ENCODE measurements at places on chromosomes 11 and 22.

GRCh38 chr22:48438800-48439559 lies 1388.7 kb downstream of the BRD1 start:
- DNase-seq = no peak

DNA sequence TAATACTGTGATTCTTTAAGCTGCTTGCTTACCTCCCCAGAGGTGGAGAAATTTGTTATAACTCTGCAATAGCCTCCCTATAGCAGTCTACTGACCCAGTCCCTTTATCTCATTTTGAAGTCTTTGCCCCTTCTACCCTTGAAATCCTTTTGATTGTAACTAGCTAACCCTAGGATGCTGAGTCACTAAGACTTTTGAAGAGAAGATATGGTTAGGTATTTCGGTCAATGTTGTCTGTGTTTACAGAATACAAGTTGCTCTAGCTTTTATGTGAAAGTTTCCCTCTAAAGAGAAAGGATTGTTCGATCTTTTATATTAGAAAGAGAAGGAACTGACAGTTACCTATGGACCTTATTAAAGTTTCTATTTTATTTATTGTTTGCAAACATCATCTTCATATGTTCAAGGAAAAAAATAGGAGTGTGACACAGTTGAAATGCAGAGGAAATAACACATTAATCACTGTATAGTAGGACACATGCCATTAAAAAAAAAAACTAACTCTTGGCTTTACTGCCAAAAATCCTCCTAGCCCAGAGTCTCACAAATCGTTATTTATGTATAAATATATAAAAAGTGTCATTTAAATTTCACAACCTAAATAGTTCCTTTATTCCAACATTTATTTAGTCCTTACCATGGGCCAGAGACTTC lies 3.1 kb downstream of the HYLS1 start:
- DNase-seq = no peak

DNA sequence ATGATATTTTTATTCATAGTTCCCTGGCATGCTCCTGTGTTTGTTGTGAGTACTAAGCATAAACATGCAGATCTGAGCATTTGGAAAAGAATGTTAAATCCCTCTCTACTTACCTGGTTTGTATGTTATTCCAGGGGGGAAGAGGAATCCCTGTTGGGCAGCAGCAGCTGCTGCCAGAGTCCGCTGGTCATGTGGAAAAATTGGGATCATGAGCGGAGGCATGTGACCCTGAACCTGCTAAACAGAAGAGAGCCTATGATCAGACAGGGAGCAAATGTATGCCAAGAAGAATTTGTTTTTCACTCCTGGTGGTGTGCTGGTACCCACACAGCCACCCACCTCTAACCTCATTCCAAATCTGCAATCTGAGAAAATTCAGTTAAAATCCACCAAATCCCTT lies 244.7 kb downstream of the SOX6 start:
- DNase-seq = no peak

DNA sequence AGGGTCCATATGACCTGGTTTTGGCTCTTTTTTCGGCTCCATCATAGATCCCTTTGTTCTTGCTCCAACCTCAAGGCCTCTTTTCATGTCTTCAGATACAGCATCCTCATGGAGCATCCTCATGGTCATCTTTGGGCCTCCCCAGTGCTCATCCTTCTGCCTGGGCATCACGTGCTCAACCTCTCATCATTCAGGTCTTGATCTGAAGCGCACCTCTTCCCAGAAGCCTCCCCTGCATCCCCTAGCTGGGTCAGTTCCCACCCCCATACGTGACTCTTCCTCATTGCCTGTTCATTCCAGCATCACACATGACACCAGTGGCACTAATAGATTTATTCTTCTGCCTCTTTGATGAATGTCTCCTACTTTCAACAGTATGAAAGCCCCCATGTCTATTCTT lies 192.2 kb downstream of the MIAT start:
- DNase-seq = no peak

DNA sequence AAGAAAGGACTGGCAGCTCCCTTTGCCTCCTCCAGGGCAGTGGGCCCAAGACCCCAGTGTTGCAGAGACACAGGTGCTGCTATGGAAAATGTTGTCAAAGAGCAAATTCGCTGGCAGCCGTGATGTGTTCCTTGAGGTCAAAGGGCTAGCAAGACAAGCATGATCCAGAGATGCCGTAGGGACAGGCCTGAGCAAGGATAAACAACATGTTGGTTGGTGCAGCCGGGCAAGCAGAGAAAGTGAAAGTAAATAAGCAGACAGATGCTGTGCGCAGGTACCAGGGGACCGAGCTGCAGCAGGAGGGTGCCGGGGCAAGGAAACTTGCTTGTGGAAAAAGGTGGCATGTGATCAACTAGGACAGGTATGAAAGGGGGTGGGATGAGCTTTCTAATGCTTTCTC lies 125.5 kb upstream of the NECTIN1 start:
- no peak for DNase-seq

- DNase-seq = no peak
These were observed 119.7 kb upstream of the CD82 start for GRCh38 chr11:44445500-44446365.

- DNase-seq = no peak
These were observed 570.1 kb downstream of the BRD1 start for GRCh38 chr22:49257551-49257961.

GRCh38 chr11:66421492-66422205 lies 814 bp downstream of the NPAS4 start:
- peak; percentile 89 for DNase-seq

- DNase-seq = no peak
These were observed 339.2 kb downstream of the TENM4 start for GRCh38 chr11:79101656-79102055.

DNA sequence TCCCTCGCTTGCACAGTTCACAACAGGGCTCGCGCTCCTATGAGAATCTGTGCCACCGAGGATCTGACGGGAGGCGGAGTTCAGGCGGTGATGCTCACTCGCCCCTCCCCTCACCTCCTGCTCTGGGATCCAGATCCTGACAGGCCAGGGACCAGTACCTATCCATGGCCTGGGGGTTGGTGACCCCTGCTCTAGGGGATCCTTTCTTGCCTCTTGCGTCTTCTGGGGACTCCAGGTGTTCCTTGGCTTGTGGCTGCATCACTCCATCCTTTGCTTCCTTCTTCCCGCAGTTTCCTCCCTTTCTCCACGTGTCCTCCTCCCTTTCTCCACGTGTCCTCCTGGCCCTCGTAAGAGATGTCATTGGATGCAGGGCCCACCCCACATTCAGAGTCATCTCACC lies 30.6 kb upstream of the KRTAP5-7 start:
- DNase-seq = no peak

DNA sequence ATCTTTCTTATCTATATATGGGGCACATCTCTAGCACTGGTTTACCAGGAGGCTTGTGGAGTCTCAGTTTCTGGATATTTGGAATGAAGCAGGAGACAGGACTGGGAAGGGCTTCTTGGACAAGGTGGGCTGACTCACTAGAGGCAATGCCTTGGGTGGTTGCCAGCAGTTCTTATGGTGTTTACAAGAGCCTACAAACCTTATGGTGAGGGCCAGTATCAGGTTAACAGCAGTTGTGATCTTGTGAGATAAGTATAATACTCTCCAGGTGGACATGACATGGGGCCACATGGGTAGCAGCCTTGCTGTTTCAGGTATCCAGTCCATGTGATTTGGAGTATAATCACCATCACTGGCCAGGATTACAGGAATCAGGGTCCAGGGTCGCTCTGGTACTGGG lies 10.2 kb downstream of the FUT4 start:
- peak; percentile 68 for DNase-seq

GRCh38 chr11:125164422-125165110 lies at the start of gene PKNOX2:
Gene PKNOX2, plus strand, starts transcription at chr11:125164751. Its CDS starts 186,555 bp downstream, at chr11:125351306.
- peak; percentile 59 for DNase-seq

DNA sequence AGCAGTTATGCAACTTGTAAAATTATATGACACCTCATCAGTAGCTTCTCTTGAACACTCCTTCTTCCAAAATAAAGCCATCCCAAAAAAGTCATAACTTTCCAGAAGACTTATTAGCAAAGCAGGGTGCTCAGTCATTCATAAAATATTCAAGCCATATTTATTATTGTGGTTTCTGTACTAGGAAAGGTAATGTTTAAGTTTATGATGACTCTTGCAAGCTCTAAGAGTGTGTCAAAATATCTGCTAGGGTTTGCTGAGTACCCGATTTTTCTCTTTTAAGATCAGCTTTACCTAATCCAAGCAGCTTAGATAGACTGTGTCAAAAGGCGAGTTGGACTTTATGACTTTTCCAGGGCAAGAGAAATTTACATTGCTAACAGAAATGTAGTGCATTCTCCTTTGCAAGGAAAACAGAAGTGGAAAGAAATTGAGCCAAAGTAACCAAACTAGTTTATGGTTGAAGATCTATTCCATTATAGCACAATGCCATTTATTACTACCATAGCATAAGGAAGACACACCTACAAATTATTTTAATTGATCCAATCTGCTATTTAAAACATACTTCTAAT lies 98.0 kb upstream of the SOX6 start:
- DNase-seq = peak; percentile 32

- peak; percentile 25 for DNase-seq
These were observed 59.6 kb downstream of the AASDHPPT start for GRCh38 chr11:106137061-106137460.

DNA sequence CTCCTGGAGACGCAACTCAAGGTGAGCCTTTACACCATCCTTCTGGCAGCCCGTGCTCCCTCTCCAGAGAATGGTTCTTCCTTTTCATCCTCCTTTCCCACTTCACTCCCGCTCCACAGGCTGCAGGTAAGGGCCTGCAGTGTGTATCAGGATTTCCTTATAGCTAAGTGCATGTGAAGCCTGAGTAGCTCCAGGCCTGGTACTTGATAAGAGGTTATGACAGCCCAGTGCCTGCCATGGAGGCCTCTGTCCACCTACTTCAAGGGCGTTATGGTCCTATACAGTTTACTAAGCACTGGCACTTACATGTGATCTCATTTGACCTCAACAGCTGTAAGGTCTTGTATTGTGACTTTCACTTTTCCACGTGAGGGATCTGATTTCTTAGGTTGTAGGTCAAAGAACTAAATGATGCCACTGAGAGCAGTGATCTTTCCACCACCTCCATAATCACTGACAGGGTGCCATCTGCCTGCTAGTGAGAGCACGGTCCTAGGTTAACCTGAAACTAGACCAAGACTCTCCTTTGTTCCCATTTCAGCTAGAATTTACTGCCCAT lies 18.1 kb downstream of the SSH3 start:
- DNase-seq = no peak

GRCh38 chr22:40251106-40251505 lies 73.4 kb downstream of the TNRC6B start:
- no peak for DNase-seq

- DNase-seq = no peak
These were observed 370.6 kb upstream of the CADM1 start for GRCh38 chr11:115874843-115875242.

DNA sequence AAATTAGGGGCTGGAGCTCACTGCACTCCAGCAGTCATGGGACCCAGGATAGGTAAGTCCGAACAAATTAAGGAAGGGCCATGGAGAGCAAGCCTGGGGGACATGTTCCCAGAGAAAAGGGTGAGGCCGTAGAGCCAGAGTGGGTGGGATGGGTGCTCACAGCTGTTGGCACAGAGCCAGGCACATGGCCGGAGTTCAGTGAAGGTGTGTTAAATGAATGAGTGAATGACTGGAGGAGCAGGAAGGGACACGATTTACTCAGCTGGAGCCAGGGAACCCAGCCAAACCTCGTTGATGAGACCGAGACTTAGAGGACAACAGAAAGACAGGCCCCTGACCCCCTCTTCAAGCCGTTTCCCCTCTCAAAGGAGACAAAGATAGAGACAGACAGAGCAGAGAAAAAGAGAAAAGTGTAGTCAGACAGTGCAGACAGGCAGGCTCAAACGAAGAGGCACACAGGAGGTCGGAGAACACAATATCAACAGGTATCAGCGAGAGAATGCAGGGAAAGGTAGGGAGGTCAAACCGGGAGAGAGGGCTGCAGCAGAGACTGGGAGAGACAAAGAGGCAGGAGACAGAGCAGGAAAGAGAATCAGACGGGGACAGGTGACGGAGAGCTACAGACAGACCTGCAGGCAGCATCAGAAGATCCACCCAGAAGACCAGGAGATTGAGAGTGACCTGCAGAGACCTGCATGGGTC lies 590 bp downstream of the SLCO2B1 start:
- no peak for DNase-seq

DNA sequence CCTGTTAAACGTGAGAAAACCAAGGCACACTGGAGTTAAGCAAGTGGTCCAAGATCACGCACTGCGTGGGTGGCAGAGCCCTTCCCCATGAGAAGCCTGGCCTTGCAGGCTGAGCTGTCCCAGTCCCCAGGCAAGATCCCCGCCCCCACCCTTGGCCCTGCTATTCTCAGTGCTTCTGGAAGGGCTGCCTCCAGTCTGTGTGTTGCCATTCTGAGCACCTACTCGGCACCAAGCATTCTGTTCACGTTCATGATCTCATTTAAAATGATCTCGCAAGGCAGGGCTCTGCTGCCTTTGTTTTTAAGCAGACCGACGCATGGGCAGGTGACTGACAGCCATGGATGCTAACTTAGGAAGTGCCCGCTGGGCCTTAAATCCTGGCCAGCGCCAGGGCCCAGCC lies 62.8 kb downstream of the PHF21B start:
- no peak for DNase-seq

DNA sequence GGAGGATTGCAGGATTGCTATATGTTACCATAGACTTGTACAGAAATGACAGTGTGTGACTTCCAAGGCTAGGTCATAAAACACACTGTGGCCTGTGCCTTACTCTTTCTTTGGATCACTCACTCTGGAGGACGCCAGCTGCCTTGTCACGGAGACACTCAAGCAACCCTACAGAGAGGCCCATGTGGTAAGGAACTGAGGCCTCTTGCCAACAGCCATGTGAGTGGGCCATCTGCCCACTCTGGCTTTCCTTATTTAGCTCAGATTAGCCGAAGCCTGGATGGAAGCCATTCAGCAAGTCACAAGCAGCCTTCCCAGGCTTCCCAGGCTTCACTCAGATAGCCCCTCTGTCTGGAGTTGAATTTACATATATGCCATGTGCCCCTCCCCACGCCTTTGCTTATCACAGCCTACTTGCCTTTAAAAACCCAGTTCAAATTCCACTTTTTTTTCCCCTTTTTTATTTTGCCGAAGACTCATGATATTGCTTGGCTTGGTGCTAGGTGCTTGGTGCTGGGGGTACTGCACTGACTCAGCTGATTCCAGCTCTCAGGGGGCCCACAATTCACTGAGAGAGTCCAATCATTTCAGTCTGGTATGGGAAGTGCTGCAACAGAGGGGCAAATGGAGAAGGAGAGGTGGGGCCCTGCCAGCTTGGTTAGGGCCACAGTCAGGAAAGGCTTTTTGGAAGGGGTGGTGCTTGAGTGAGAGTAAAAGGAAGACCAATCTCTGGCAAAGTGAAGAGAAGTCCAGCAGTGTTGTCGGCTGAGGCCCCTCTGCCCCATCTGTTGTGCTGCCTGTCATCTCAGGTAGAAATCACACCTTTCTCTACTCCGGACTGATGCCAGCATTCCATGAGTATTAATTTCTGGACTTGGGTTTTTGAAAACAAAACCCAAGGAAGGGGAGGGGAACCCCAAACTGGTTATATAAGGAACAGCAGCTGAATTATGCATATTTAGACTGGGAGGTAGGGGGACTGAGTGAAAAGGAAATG lies 14.5 kb upstream of the P4HA3 start:
- peak; percentile 92 for DNase-seq

DNA sequence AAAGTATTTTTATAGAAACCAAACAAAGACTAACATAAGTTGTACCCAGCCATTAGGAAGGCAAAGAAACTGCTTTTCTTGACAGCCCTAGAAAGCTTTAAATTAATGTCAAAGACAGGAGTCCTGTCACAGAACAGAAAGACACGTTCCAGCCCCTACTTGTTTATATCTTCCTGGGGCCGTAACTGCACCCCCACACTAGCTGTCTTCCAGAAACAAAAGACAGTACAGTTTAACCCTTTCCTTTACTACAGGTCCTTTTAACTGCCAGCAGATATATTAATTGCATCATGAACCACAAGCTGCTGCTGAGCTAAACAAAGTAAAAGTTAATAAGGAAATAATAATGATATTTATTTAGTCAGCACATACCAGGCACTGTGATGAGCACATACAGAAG lies 20.3 kb upstream of the CFAP300 start:
- no peak for DNase-seq

Data from fibroblast of upper back skin (primary cell).